Cardiac fibroblast (primary cell): ENCODE measurements at places on chromosomes 1 and 21.

DNA sequence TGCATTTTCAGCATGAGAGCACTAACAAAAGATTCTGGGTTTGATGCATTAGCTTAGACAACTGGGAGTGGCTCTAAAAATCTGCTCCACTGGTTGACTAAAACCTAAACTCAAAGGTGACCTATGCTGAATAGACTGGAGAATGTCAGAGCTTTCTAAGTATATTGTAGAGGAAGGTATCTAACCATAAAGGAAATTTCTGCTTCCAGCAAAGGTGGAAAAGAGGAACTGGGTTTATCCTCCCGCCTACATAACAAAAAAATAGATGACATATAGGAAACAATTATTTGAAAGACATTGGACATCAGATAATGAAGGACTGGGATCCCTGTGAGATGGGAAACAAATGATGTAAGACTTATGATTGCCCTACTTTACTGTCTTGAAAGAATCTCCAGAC is 35.8 kb upstream of the CR2 start:
- no peak for DNase-seq

GRCh38 chr1:155334962-155335361 is 14.3 kb downstream of the RUSC1 start:
- no peak for DNase-seq

- DNase-seq = no peak
Observed at GRCh38 chr1:228304225-228304624, 96.4 kb downstream of the OBSCN start.

DNA sequence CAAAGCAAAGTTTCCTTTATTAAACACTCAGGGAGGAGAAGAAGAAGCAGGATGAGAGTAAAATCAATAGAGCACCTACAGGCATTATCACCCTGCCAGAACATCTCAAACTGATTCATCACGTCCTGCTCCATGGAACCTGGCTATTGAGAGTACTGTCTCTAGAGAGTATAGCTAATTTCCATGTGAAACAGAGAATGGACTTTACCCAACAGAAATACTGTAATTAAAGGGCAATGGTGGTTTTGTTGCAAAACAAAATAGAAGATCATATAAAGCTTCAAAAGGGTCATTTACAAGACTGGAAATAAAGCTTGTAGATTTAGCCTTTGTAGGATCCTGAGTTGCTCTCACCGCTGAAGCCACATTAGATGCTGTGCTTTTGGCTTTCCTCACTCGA is 69.3 kb downstream of the XCL1 start:
- DNase-seq = no peak

DNA sequence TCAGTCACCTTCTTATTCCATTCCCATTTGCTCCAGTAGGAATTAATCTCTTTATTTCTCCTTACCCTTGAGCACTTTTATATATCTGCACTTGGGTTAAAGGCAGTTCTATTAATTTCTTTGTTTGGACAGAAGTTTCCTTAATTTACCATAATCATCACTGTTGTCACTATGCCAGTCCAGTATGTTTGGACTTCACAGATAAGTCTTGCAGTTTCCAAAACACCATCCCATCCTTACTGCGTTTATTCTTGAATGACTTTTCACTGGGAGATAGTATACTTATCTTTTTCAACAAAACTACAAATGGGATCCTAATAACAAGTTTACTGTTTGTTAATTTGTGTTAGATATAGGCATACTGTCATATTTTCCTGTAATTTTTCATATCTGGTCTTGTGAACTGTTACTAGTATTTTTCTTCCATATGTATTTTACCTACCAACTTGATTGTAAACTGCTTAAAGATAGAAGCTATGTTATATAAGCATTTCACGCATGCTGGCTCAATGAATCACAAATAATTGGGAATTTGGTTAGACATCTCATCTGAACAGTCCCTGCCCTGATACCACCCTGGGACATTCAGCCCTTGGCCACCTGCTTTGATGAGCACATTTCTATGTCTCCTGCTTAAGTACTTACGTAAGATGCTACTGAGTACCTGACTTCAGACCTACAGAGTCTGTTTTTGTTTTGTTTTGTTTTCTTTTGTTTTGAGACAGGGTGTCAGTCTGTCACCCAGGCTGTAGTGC is 78.2 kb downstream of the OLFML2B start:
- DNase-seq = no peak
